ENCODE measurements at places on chromosomes 12 and 14. TPM values are rescaled to one million over a fixed set of nuclear protein-coding genes. Genes with fewer than 3 reads are reported as not detected.

GRCh38 chr12:39935839-39936238, 170.0 kb downstream of the SLC2A13 start:
- no peak for DNase-seq

DNA sequence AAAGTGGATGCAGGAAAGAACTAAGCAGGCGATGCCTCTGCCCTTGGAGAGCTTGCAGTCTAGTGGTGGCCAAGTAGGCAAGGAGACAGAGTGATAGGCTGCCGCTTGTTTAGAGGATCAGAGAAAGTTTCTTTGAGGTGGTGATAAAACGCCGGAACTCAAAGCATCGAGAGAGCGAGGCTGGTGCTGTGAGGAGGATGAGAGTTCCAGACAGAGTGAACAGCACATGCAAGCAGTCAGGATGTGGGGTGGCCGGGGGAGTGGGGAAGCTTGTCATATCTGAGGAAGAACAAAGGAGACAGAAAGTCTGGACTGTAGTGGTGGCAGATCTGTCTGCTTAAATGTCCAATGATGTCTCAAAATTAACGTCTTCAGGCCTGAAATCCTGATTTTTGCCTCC, 319.7 kb downstream of the SNAPC1 start:
- no peak for DNase-seq

- DNase-seq = no peak
Observed at GRCh38 chr14:33218026-33218425, 279.3 kb downstream of the NPAS3 start.

- no peak for DNase-seq
Observed at GRCh38 chr12:21776175-21776574, 1.7 kb upstream of the KCNJ8 start.

GRCh38 chr14:59274991-59275391, 86.5 kb downstream of the DAAM1 start:
- no peak for DNase-seq

DNA sequence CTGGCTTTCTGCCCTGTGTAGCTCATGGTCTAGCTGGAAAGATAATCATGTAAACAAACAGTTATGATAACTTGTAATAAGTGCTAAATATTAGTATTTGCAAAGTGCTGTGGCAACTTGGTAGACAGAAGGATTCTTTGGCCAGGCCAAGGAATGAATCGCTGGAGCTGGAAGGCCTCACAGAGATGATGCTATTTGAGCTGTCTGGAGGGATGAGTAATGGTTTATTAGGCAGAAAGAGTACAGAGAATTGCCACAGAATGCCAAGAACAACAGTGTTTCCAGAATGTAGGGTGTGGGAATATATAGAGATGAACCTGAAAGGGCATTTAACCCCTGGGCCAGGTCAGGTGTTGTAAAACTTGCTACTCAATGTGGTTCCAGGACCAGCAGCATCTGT, 27.6 kb downstream of the OTX2 start:
- no peak for DNase-seq

DNA sequence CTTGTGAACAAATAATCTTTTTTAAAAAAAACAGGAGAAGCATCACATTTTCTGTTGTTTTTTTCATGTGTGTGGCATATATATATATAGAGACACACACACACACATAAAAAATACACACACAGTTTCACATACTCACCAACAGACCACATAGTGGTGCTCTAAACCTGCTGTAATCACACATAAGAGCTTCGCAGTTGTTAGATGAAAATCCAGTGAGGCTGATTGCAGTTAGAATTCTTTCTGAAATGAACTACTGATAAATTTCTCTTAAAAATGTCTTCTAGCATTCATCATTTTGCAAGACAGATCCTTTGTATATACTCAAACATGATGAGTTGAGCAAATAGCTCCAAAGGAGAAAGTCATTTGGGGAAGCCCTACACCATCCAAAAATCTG, 434.3 kb upstream of the STXBP6 start:
- DNase-seq = no peak

DNA sequence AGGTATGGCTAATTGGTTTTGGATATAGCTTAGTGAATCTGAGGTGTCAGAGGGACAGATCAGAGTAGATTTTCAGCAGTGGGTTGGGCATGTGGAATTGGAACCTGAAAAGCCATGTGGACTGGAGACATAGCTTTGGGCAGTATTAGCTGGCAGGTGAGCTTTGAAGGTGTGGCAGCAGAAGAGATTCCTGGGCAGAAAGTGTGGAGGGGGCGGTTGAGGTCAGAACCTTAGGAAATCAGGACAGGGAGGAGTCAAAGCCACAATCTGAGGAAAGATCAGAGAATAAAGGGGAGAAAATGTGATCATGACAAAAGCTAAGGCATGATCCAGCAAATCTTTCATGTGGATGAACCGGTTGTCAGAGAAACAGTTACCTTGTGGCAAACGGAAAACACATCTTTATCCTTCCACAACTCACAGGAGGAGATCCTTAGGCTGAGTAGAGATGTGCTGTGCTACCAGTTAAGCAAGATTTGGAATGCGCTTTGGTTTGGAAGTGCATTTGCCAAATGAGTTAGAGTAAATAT, 56.4 kb downstream of the PTGER2 start:
- DNase-seq = no peak

- DNase-seq = peak; percentile 21
Observed at GRCh38 chr12:122226366-122227125, 694 bp upstream of the DIABLO start.

DNA sequence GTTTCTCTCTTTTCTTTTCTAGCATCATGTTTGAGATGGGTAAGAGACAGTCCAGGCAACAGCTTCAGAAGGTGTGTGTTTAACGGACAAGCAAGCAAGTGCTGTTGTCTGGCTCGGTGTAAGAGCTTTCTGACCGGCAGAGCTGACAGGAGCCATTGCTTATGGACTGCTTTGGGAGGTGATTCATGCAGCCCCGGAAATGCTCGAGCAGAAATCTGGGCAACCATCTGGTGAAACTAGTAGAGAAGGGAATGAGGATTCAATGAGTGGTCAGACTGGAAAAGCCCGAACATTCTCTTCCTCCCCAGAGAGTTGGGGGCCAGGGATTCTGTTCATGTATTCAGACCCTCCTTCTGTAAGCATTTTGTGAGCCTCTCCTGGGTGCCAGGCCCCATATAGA, 24.4 kb downstream of the TUNAR start:
- DNase-seq = no peak

DNA sequence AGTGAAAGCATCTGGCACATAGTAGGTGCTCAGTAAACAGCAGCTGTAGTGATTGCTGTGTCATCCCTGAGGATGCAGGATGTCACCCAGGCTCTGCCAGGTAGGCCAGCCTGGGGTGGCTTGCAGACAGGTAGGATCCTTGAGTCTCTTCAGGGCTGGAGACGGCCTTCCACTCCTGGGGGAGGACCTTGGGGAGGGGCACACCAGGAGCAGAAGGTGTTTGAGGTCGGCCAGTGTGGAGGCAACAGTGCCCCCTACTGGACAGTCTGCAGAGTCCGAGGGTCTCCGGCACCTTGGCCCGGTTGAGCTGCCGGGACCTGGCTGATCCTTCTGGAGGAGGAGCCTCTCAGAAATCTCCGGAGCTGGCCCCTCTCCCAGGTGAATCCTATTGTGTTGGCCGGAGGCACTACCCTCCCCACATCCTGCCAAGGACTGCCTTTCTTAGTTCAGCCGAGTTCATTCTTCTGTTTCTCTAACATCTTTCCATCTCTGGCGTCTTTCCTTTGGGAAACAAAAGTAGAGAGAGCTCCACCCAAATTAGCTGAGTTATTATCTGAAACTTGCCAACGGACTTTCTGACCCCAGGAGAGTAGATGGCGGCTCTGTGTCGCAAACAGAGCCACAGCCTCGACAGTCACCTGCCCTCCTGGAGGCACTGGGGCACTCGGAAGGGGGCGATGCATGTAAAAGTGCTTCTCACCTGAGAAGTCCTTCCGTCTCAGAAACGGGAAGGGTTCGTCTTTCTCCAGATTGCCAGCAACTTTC, 41.8 kb upstream of the CLMN start:
- peak; percentile 73 for DNase-seq

DNA sequence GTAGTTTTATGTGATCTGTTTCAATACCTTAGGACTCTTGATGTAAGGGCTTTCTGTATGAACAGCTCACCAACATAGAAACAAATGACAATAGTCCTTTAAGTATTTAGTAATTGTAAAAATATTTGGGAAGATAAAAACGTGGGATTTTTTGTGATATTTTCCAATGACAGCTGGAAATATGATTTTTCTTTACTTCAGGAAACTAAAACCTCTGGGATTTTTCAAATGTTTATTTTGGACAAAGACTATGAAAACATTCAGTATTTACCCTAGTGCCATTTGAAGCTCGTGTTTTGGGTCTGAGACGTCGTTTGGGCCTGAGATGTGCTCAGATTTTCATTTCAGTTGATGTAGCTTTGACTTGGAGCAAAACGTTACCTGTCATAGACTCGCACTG, 240.0 kb downstream of the BMP4 start:
- no peak for DNase-seq

DNA sequence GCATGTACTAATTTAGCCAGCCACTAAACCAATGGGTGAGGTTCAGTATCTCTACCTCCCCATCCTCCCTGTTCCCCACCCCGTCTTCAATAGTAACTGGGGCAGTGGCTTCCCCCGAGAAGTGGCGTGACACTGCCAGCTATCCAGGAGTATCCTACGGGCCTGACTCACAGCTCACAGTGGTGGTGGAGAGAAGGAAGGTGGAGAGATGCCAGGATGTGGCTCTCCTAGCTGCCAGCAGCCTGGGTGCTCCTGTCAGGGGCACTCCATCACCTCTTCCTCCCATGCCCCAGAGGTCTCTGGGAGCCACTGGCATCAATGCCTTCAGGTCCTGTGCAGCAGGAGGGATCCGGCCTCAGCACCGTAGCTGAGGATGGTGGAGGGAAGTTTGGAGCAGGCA, 49.0 kb downstream of the TSPAN11 start:
- no peak for DNase-seq

DNA sequence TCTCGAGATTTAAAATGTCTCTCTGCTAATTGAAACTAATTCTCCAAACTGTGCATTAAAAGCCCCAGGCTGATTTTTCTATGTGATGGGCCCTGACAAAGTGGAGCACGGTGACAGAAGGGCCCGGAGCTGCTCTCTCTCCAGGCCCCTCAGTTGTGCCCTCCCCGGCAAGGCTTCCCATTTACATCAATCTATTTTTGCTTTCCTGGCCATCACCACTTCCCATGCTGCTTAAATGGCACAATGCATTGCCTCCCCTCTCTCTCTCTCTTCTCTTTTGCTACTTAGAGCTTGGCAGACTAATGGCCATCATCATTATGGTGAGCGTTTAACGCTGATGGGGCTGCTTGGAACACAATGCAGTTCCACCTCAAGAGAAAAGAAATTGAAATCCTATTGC, 270.7 kb upstream of the DIO3 start:
- DNase-seq = no peak

The KRT1 gene
- total RNA-seq = not detected

The AQP2 gene
- 0.79 TPM for total RNA-seq

The CCDC175 gene
- 1.4 TPM for total RNA-seq

The GLS2 gene
- total RNA-seq = 3.8 TPM

The PDZRN4 gene
- total RNA-seq = 11.3 TPM

The SPRYD3 gene
- 29.5 TPM for total RNA-seq

The RPS6KA5 gene
- 9.4 TPM for total RNA-seq

The ADAM20 gene
- total RNA-seq = 4.0 TPM

The BATF gene
- total RNA-seq = 0.63 TPM

The SERPINA9 gene
- total RNA-seq = not detected

The KRT74 gene
- total RNA-seq = 3.9 TPM

Measured in testis (tissue), 5 donors.